Dermis microvascular lymphatic vessel endothelial cell (primary cell): ENCODE measurements at places on chromosomes 16 and 17. TPM values are rescaled to one million over a fixed set of nuclear protein-coding genes. Genes with fewer than 3 reads are reported as not detected.

STUB1 gene
- total RNA-seq = 78.6 and 85.8 TPM in 2 replicates

DNAAF1 gene
- under 0.01 TPM in 1 of 2 replicates, not detected in the other for total RNA-seq

FSCN2 gene
- total RNA-seq = 0.26 and 0.76 TPM in 2 replicates

SBK1 gene
- under 0.01 and 0.13 TPM in 2 replicates for total RNA-seq

CLEC18A gene
- 0.13 TPM in 2 replicates for total RNA-seq

DOC2B gene
- 10.5 and 28.8 TPM in 2 replicates for total RNA-seq

KRTAP1-5 gene
- not detected in 2 replicates for total RNA-seq

HOXB6 gene
- 3.3 and 3.9 TPM in 2 replicates for total RNA-seq

SULT1A3 gene
- total RNA-seq = 2.2 and 3.3 TPM in 2 replicates

SCGB1C2 gene
- total RNA-seq = not detected in 2 replicates

TBC1D3K gene
- total RNA-seq = not detected in 2 replicates

UBE2Z gene
- total RNA-seq = 50.8 and 78.1 TPM in 2 replicates

CHST6 gene
- 0.64 and 1.0 TPM in 2 replicates for total RNA-seq

SPEM3 gene
- not detected in 2 replicates for total RNA-seq
